Foreskin fibroblast (primary cell): ENCODE measurements at places on chromosomes 7 and 10.

DNA sequence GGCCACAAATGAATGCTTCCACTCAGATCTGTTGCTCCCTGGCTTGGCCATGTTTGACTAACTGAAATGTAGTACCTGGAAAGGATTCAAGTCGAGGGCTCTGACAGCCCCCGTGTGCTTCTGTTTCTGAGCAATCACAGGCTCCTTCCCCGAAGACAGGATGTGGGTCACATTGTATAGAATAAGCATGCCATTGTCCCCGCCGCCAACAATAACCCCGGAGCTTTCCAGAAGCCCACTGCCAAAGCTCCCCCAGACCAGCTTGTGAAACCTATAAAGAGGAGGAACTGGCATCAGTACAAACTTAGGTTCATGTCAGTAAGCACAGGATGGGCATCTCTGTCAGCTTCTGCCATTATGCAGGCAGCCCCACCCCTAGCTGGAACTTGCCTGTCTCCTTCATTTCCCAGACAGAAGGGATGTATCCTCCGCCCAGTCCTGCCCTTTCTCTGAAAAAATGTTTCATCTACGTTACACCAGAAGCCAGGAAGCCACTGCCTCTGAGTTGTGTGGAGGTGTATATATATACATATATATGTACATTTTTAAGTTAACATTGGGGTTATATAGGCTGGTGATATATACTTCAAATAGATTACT, 10.3 kb downstream of the SEC31B start:
- DNase-seq: no peak

DNA sequence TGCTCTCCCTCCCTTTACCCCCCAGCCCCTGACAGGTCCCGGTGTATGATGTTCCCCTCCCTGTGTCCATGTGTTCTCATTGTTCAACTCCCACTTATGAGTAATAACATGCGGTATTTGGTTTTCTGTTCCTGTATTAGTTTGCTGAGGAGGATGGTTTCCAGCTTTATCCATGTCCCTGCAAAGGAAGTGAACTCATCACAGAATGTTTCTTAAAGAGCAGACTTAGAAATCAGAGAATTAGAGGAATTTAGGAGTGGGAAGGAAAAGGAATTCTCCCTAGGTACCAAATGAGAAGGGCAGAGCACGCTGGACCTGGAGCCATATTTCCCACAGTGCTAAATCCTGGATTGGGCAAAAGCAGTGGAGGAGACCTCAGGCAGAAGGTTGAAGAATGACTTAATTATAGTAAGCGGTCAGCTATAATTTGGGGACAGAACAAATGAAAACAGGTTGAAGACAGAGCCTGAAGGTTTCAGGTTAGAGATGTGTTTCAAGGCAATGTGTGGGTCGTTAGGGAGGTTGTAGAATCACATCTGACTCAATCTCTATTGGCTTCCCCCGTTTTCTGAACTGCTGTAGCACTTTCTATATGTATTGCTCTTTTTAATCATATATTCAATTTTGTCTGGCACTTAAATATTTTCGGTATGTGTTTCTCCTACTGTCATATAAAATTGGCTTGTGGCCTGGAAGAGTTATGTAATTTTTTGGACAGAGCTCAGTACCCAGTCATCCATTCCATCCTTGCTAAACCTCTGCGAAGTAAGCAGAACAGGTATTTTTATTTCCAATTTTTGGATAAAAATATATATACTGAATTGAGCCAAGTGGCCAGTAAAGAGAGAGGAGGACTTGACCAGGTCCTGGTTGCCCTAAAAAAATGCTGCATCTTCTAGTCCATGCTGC, 210.5 kb upstream of the KLF6 start:
- DNase-seq: peak; percentile 66

GRCh38 chr7:43377196-43377960, 205.5 kb upstream of the STK17A start:
- no peak for DNase-seq

DNA sequence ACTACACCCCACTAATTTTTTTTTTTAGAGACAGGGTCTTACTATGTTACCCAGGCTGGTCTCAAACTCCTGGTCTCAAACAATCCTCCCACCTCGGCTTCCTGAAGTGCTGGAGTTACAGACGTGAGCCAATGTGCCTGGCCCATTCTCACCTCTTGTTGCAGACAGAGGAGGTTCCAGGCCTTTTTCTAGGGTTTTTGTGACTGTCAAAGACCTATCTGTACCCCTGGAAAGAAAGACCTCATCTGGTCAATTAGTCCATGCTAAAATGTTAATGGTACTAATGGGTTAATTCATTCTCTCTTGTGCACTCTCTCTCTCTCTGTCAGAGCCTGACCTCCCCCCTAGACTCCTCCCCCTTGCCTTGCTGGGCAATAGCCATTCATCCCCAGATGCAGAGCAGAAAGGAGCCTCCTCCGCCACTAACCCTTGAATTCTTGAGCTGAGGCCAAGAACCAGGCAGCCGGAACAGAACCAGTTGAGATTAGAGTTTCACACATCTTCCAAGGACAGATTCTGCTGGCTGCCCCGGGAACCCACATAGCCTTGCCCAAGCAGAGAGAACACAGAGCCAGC, 209.7 kb downstream of the SKIDA1 start:
- peak; percentile 95 for DNase-seq

DNA sequence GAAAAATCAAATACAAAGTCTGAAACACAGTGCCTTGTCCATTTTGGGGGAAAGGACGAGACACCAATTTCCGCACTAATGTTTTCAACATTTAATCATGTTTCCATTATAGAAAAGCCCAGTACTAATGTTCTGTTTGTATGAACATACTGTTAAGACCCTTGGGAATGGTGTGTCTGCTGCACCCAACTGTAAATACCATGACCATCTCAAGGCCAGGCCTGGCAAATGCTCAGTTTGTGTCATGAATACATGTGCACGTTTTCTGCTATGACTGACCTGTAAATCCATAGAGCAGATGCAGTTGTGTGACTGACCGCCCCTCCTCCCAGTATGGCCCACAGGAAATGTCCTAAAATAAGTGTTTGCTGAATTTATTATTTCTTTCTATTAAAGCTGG, 270.0 kb downstream of the TNS3 start:
- no peak for DNase-seq

DNA sequence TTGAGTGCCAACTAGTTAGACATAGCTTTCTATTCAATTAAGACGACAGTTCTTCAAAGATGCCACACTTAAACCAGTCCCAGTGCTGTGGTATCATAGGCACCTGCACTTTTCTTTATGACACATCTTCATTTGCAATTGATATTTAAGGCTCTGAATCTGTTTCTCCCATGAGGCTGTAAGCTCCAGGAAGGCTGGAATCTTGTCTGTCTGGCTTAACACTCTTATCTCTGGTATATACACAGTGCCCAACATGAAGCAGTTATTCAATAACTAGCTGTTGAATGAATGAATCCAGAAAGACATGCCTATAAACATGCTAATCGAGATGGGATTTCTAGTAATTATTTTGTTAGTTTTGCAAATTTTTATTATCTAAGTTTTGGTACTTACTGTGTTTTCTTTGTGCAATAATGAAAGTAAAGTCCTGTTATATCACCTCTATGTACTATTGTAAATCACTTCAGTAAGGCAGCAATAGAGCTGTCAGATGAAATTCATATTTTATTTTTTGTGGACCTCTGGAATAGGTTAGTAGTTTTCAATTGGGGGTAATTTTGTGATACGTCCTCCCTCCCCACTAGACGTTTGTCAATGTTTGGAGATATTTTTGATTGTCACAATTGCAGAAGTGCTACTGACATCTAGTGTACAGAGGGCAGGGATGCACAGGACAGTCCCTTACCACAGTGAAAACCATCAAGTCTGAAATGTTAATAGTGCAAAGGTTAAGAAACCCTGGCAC, 51.3 kb upstream of the STEAP4 start:
- peak; percentile 45 for DNase-seq

- no peak for DNase-seq
Observed at GRCh38 chr10:13690281-13690825, 103.6 kb downstream of the PRPF18 start.

GRCh38 chr10:77163670-77164348, 473.8 kb downstream of the KCNMA1 start:
- peak; percentile 97 for DNase-seq

GRCh38 chr7:70470746-70471145, 661.2 kb upstream of the GALNT17 start:
- DNase-seq: no peak

DNA sequence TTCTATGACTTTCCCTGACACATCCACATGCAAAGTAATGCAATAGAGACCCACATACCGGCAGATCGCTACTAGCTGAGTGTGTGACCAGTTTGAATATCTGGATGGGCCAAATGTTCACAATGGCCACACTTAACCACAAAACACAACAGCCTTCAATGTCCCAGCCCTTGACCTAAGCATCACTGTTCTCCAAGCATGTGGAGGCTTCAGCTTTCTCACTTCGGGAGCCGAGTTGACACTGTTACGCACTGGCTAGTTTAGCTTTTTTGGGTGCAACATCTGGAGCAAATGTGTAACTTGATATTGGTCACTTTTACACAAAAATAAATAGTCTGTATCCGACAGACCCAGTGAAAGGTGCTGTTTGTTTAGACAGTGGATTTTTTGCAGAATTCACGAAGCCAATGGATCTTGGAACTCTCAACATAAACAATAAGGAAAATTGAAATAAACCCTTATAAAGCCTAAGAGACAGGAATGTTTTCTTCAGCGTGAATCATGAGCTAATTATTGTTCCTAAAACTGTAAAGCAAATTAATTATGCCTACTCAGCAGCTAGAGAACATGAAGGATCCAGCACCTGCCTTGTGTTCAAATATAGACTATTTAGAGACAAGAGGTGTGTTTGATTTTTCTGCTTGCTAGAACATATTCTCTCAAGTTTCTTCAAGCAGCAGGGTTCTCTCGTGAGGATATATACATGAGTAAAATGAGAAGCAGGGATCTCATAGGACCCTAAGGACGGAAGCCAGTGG, 117.6 kb upstream of the JCAD start:
- DNase-seq: no peak

GRCh38 chr10:14131261-14131960, 199.3 kb downstream of the FRMD4A start:
- DNase-seq: no peak

DNA sequence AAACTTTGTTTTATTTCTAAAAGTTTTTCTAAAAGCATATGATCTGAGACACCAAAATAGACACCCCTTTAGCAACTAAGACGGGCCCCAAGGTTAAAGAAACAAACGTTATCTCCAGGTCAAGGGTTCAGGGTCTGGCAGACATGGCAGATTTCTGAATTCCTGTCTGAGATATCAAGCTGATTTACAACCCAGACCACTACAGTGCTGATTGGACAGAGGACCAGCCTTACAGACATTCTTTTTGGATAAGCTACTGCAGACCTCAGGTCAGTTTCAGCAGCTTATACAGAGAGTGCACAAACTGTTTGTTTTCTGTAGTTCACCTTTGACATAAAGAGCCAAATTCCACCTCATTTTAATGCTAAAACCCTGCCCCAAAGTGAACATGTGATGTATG, 34.8 kb downstream of the SVOPL start:
- DNase-seq: no peak

GRCh38 chr7:150766334-150766709, 29.1 kb downstream of the GIMAP5 start:
- no peak for DNase-seq

DNA sequence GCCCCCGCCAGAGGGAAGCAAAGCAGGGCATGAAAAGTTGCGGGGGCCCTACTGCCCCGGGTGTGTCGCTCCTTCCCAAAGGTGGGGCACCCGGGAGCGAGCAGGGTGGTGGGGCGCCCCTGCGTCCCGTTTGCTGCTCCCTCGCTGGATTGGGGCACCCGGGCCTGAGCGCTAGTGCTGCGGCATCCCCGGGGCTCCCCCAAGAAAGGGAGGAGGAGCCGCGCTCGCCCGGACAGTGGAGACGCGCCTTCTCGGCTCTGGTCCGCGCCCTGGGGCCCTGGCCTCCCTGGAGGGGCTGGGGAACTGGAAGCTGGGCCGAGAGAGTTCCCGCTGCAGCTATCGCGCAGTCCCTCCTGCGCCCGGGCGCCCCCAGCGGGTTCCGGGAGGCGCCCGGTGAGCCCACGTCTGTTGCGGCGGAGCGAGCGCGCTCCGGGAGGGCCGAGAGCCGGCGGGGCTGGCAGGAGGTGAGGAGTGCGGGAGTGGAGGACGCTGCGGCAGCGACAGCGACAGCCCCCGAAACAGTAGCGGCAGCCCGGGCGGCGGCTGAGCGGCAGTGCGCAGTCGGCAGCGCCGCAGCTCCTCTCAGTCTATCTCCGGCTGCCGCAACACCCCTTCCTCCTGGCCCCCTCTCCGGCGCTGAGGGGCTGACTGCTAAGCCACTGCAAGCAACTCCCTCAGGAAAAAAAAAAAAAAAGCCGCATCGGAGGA, 504 bp upstream of the BMPER start:
- DNase-seq: peak; percentile 68

DNA sequence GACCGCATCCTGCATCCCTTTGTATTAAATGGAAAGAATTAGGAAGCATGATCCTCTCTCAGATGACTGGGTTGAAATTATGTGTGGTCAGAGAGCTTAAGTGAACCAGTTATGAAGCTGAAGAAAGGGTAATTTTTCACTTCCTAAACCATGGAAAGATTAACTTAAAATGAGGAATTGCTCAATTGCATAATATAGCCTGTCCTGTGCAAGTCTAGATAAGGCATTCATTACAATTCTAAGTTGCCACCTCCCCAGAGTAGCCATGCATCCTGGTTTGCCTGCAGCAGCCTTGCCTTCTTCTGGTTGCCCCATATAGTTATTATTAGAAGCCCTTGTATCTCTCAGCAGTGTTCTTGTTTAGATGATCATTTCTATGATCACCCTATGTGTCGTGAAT, 45.3 kb downstream of the STARD3NL start:
- DNase-seq: no peak

- DNase-seq: no peak
Observed at GRCh38 chr10:43585981-43586729, 11.7 kb upstream of the ZNF239 start.

GRCh38 chr10:106440355-106440754, 724.2 kb downstream of the SORCS1 start:
- DNase-seq: no peak

DNA sequence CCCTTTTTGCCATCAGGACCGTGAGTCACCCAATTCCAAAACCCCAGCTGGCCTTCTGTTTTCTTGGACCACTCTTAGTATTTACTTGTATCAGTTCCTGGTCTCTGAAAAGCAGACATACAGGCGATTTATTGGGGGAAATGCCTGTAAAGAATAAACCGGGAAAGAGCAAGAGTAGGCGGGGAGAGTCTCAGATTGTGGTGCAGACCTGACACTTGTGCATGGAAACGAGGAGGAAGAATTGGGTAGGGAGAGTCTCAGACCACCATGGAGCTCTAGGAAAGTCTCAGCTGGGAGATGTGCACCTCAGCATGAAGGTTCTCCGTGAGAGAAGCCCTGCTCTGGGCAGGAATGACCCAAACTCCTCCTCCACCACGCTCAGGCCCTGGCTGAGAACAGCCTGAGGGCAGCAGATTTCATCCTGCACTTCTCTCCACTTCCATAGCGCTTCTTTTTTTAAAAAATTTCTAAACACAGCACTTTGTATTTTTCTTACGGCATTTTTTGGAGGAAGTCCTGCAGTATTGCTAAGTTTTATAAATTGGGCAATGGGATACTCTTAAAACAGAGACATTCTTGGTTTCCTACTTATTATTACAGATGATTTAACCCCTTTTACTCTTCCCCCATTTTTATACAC, 6.1 kb upstream of the TASOR2 start:
- DNase-seq: no peak

GRCh38 chr10:36534471-36535002, 590.9 kb upstream of the ANKRD30A start:
- peak; percentile 35 for DNase-seq
